ENCODE measurements at places on chromosomes 7 and 10.

GRCh38 chr7:20217193-20217948 is at the start of gene MACC1:
Gene MACC1 (minus strand): TSS chr7:20217384. CDS start chr7:20161862, 55,522 bp downstream.
- DNase-seq: peak; percentile 96

DNA sequence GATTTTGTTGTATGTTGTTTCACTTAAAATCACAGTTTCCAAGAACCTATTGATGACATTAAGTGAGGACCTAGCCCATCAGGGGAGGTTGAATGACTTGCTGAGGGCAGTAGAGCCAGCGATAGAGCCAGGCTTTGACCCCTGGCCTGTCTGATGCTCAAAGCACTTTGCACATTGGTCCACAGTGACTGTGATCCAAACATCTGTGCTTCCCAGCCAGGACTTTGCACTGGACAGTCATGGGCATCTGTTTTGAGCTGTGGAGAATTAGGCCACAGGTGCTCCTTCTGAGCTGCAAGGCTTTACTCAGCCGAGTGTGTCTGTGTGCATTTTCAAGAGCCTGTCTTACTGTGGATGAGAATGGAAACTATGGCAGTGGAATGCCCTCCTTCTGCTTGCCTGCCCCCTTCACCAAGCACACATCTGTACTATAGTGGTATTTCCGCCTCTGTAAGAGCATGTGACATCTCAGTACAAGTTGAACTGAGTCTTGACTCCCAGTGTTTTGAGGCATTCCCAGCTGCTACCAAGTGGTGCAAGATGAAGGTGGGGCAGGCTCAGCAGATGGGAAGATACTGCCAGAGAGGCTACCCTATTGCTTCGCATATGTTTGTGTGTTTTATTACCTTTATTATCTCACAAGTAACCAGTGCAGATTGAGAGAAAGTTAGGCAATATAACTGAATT is 72.7 kb upstream of the AOAH start:
- peak; percentile 40 for DNase-seq

GRCh38 chr10:91088300-91089140 is 131.9 kb upstream of the PCGF5 start:
- DNase-seq: peak; percentile 82

- no peak for DNase-seq
Measured at GRCh38 chr7:41832941-41833340, 130.1 kb upstream of the INHBA start.

GRCh38 chr10:6049031-6049400 is 13.2 kb downstream of the IL2RA start:
- DNase-seq: no peak
